ENCODE measurements at places on chromosomes 6 and 20.

DNA sequence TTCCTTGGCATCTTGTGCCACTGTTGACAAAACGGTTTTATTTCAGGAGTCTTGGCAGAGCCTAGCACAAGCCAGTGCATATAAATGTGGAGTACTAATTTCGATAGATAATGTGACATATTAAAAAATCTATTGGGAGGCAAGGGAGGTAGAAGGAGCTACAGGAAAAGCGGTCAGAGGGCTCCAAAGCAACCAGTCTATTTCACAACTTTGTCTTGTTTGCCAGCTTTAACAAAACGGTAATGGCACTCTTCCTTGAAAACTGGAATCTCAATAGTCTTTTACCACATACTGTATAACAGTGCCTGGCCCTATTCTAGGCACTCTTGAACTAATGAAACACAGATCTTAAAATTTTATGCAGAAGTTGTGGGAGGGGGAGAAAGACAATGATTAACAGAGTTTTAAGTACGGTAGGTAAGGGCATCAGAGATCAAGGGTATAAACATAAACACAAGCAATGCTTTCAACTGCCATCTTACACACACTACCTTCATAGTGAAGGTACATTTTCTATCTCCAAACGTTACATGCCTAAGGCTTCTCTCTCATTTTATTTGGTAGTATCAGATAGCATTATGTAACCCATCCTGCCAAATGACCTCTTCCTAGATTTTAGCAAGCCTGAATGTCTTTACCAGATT lies 33.5 kb upstream of the SYNCRIP start:
- peak; percentile 10 for DNase-seq

- no peak for DNase-seq
Observed at GRCh38 chr20:16637797-16638196, 64.5 kb upstream of the KIF16B start.

- no peak for DNase-seq
Observed at GRCh38 chr6:28585335-28585734, 59.7 kb downstream of the GPX5 start.

DNA sequence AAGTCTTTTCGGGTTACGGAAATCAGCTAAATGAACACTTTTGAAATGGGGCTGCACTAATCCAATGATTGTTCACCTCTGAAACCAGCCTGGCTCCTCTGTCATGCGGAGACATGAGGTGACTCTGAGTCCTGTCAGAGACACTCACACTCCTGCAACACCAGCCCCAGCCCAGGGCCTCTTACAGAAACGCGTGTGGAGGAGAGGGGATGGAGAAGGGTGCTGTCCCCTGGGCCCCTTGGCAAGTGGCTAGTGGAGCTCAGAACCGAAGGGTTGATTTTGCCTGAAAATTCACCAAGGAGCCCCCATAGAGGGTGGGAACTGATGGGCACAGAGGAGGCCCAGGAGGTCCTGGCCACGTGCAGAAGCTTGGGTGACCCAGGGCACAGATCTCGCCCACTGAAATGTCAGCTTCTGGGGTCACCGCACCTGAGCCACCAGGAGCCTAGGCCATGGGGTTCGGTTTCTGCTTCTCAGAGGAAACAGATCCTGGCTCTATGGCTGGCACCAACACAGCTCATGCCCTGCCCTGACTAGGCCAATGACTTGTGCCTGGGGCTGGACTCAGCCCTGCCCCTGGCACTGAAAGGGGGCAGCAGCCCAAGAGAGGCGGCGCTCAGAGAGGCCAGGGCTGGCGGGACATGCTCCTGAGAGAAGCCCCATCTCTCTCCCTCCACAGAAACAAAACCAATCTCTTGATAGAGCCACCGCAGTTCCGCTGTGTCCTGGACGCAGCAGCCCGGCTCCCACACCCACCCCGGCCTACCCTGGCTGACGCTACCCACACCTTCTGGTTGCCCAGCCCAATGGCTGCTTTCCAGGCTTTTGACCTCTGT lies 144.7 kb downstream of the ERMARD start:
- DNase-seq, result no peak

DNA sequence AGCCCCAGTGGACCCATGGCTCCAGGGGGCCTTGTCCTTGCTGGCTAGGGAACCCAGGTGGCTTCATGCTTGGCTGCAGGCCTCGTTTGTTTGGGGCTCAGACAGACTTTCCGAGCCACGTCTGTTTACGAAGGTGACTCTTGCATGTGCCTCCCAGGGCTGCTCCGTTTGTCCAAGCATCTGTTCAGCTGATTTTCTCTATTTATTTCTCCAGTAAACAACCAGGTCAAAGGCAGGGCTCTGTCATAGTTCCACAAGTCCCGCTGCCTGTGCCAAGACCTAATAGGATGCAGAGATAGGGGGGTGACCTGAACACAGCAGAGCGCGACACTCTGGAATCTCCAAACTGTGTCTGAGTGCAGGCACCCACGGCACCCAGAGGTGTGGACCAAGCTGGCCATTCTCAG lies 12.8 kb upstream of the SPO11 start:
- DNase-seq, result no peak

GRCh38 chr20:40326784-40327183 lies 362.3 kb downstream of the MAFB start:
- no peak for DNase-seq

DNA sequence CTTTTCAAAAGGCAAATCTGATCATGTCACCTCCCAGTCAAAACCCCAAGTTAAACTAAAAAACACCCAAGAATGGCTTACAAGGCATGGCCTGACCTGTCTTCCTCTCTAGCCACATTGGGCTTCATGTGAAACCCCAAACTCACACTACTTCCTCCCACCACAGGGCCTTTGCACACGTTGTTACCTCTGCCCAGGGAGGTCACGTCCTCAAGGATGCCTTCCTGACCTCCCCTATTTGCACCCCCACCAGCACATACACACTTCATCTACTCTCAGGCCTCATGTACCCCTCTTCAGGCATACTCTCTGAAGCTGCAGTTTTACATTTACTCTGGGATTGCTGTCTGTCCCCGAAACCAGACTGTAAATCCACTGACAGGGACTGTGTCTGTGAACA lies 6.1 kb downstream of the EZR start:
- no peak for DNase-seq

GRCh38 chr20:47438464-47439381 lies 63.0 kb upstream of the NCOA3 start:
- DNase-seq, result no peak

- peak; percentile 25 for DNase-seq
Observed at GRCh38 chr20:38805502-38805957, at the start of gene PPP1R16B. PPP1R16B (plus strand) TSS chr20:38805697; CDS start chr20:38835926, 30,229 bp downstream.

- peak; percentile 68 for DNase-seq
Observed at GRCh38 chr6:37731888-37732287, 34.2 kb upstream of the MDGA1 start.

DNA sequence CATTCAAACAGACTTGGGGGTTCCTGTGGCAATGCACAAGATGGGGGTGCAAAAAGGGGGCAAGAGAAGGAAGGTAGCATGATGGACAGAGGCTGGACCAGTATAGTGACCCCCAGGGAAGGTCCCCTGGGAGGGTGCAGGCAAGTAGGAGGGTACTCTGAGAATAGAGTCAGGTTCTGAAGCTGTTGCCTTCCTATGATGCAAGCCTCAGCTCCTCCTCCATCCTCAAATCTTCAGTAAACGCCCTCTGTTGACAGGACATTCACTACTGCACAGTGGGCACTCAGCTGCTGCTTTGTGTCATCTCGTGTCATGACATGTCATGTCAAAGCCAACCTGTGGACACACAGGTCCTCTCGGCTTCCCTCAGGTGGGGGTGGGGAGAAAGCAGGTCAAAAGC lies 5.8 kb upstream of the SDCBP2 start:
- DNase-seq, result peak; percentile 11

GRCh38 chr6:67248077-67248476 lies 1387.0 kb upstream of the ADGRB3 start:
- DNase-seq, result no peak

DNA sequence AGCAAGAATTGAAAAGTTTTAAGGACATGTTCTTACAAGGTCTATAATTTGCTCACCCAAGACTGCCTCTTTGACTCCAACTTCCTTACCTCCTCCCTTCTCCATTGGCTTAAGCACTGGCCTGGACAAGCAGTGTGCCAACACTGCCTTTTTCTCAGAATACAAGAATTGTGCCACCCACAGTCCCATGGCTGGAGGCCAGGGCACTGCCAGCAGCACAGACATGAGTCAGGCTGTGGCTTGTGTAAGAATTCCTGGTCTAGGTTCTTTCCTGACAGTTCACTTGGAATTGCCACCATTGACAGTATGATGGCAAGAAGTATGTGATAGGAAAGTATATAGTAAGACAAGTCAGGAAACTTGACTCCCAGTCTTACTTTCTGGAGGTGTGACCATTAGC lies 202.7 kb upstream of the MARCKS start:
- no peak for DNase-seq

GRCh38 chr6:42786525-42786985 lies 4.7 kb downstream of the BICRAL start:
- DNase-seq, result no peak

- DNase-seq, result no peak
Observed at GRCh38 chr6:97029552-97029951, 105.0 kb downstream of the KLHL32 start.

DNA sequence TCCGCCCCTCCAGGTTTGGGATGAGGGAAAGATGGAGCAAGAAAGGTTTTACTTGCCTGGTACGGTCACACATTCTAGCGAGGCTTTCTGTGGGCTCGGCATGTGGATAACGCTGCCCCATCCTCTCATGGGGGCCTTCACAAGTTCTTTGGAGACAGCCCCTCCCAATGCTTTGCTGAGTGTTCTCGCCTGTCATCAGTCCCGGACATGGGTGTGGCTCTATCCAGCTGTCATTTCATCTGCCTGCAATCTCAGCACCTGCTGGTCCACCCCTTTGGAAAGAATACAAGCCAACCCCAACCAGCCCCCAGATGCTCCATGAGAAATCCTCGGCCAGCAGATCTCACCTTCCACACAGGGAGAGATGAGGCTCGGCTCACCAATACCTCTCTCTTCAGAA lies 30.3 kb upstream of the MDGA1 start:
- no peak for DNase-seq

DNA sequence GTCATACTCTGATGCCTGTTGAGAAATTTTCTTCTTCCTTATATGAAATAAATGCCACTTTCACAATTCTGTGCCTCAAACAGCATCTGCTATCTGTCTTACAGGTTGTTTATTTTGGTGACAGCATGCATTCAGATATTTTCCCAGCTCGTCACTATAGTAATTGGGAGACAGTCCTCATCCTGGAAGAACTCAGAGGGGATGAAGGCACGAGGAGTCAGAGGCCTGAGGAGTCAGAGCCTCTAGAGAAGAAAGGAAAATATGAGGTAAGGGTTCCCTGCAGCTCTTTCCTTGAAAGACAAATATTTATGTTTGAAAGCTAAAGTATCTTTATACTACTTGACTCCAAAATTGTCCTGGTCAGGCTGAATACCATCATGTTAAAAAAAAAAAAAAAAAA lies 15.8 kb downstream of the TSPYL4 start:
- no peak for DNase-seq

DNA sequence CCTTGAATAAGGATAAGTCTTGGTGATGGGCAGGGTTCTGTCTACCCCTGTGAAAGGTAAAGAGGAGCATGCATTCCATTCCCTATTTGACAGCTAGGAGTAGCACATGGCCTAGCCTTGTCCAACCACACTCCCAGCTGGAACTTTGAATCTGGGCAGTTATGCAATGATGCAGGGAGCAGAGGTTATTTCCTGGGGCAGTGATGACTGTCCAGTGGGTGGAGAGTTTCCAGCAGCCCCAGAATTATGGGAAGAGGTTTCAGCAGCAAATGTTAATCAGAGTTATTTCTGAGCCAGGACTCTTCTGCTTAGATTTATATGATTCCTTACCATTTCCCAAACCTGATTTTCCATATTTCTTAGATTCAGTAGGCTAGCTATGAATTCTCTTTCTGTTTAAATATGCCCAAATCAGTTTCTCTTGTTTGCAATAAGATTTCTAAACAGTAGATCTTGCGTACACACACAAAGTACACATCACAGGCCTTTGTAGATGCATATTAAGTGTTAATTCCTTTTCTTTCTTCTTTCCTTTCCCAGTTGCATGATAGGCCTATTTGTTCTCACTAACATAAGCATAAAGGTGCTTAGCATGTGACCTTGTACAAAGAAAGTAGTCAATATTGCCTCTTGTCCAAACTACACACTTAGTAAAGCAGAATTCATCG lies 17.3 kb upstream of the TXLNB start:
- no peak for DNase-seq

DNA sequence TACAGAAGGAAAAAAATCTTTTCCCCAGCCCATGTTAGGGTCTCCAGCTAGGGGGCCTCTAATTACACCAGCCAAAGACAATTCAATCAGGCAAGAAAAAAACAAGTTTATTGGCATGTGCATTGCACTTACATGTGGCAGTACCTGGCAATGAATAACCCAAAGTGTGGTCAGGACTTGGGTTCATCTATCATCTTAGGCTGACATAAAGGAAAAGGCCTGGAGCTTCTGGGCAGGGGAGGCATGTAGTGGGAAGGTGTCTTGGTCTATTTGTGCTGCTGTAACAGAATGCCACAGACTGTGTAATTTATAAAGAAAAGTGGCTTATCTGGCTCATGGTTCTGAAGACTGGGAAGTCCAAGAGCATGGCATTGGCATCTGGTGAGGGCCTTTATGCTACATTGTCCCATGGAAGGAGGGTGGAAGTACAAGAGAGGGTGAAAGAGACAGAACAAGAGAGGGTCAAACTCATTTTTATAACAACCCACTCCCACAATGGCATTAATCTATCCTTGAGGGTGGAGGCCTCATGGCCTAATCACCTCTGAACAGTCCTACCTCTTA lies 4.4 kb upstream of the PYGB start:
- DNase-seq, result no peak

DNA sequence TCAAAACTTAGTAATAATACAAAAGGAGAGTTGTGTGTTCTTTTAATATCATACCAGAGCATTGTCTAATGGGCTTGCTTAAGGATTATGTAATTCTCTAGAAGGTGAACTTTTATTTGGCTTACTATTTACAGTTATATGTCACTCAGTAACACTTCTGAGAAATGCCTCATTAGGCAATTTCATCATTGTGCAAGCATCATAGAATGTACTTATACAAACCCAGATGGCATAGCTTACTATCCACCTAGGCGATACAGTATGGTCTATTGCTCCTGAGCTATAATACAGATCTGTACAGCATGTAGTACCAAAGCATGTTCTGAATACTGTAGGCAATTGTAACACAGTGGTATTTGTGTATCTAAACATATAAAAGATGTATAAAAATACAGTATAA lies 340.1 kb downstream of the PHF3 start:
- DNase-seq, result no peak

- no peak for DNase-seq
Observed at GRCh38 chr6:170346649-170347048, 40.1 kb downstream of the FAM120B start.

DNA sequence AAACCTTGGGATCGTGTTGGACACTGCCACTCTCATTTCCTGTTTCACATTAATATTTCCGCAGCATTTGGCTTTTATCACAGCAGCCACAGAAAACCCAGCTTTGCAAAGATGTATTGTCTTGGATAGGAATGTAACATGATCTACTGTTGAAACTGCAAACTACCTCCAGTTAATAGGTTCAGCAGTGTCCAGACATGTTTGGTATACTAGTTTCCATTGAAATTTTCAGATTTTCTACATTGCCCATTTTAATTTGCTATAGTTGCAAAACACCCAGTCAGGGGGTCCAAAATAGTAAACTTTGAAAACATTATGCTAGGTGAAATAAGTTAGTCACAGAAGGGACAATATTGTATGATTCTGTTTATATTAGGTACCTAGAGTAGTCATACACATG lies 3.3 kb downstream of the ANKRD6 start:
- DNase-seq, result no peak
